ENCODE measurements at places on chromosomes 1 and 21.

- no peak for DNase-seq
Observed at GRCh38 chr1:49339043-49339442, 562.4 kb upstream of the BEND5 start.

DNA sequence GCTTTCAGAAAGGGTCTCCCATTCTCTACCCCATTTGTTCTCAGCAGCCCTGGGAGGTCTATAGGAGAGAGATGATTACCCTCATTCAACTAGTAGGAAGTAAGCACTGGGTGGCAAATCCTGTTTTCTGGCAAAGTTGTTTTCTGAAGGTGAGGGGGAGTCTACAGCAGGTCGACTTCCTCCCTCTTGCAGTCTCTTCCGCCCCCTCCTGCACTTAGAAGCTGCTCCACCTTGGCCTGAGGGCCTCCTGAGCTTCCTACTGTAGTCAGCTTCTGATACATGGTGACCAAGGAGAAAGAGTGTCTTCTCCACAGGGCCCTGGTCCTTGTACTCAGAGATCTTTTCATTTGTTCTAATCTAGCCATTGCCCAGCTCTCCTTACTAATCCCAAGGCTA is 93.1 kb downstream of the RGL1 start:
- DNase-seq, result no peak

DNA sequence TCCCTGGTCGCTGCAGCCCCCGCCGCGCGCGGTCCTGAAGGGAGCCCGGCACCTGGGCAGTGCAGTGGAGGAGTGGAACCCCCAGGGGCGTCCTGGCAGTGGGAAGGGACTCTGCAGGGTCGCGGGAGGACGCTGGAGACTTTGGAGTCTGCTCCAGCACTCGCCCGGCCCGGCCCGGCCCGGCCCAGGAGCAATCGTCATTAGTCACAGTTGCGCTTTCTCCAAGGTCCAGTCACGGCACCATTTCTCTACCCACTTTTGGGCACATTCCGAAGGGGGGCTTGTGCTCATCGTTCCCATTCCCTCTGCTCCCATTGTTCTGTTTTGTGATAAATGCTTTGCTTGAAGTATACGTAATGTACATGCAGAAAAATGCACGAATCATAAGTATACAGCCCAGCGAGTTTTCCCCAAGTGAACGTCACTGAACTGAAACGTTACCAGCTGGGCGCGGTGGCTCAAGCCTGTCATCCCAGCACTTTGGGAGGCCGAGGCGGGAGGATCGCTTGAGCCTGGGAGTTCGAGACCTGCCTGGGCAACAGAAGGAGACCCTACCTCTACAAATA is 999 bp downstream of the THAP3 start:
- no peak for DNase-seq

- DNase-seq, result no peak
Observed at GRCh38 chr1:33864460-33865389, 846 bp downstream of the HMGB4 start.

DNA sequence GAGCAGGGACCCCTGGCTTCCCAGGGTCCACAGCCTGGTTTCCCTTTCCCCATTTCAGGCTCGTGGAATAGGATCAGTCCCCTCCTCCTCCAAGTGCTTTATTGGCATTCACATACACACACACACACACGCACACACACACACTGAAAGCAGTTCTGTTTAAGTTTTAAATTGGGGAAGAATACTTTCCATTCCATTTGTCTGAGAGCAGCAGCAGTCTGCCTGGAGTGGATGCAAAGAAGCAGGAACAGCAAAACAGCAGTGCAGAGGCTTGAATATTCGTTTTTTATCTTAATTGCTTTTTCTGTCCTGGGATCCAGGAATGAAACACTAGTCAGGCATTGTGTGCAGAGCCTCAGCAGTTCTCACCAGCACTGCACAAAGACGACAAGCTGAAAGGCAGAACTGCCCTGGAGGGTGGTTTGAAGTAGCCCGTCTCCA is 7.1 kb downstream of the CYB561D1 start:
- no peak for DNase-seq

DNA sequence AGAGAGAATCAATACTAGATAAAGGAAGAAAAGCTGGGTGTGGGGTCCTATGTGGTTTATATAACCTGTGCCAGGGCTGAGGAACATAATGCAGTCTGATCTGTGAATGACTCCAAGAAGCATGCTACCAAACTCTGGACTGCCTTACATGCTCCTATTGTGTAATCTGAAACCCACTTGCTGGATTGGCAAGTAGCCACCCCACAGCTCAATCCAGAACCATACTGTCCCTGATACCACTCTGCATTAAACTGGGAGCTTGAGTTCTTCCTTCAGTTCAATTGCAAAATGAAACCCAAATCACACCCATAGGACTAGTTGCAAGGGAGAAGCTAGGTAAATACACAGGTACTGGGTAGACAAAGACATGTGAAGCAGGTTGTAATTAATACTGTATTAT is 115.4 kb upstream of the NEGR1 start:
- no peak for DNase-seq

DNA sequence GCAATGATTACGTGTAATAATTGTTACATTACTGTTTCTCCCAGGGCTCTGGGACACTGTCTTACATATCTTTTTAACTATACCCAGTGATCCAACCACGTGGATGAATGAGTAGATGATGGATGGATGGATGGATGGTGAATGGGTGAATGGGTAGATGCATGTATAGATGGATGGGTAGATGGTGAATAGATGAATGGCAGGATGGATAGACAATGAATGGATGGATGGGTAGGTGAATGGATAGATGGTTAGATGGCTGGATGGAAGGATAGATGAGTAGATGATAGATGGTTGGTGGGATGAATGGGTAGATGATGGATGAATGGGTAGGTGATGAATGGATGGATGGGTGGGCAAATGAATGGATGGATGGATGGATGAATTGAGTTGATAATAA is 135.9 kb downstream of the HUNK start:
- DNase-seq, result no peak

DNA sequence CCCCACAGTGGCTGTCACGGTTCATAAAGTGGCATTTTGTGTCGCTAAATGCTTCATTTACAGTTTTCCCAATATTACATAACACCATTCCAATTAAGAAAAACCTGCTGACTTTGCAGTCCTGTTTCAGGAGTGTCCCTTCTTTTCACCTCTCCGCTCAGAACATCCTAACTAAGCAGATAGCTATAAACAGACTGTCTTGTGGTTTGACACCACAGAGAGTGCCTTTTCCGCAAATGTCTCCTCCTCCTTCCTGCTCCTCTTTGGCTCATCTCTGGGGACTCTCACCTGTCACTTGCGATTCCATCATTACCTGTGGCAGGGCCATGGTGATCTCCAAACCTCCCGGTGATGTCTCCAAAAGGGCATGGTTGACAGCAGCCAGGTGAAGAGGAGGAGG is 119.0 kb downstream of the CNIH3 start:
- DNase-seq, result no peak

DNA sequence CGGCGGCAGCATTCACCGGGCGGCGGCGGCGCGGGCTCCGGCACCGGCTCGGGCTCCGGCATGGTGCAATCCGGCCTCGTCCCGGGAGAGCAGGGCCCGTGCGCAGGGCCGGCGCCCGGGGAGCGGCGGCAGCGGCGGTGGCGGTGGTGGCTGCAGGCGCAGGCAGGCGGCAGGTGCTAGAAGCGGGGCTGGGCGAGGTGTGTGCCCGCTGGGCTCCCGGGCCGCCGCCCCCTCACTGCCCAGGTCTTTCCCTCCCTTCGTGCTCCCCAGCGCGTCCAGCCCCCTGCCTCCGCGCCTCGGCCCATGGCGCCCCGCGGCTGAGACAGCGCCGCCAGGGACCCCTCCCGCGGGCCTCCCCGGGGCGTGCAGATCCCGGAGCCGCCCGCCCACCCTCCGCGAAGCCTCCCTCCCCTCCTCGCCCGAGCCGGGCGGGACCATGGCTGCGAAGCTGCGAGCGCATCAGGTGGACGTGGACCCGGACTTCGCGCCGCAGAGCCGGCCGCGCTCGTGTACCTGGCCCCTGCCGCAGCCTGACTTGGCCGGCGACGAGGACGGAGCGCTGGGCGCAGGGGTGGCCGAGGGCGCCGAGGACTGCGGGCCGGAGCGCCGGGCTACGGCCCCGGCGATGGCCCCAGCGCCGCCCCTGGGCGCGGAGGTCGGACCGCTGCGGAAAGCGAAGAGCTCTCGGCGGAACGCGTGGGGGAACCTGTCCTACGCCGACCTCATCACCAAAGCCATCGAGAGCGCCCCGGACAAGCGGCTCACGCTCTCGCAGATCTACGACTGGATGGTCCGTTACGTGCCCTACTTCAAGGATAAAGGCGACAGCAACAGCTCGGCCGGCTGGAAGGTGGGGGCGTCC is 492 bp downstream of the FOXO6 start:
- no peak for DNase-seq

- DNase-seq, result no peak
Observed at GRCh38 chr1:199724049-199724448, 303.5 kb upstream of the NR5A2 start.

DNA sequence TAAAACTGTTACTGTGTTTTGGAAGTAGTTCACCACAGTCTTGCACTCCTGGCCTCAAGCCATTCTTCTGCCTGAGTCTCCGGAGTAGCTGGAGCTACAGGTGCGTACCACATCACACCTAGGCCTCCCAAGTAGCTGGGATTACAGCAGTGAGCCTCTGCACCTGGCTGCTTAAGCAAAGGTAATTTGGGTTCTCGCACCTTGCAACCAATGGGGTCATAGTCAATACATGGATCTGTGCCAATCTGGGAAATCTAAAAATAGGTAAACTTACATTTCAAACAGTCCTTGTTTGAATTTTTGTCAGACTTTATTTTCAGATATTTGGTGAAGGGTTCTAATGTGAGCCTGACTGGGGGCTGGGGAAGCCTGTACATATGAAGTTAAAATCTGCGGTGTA is 466.5 kb downstream of the PCP4 start:
- no peak for DNase-seq

GRCh38 chr1:194223596-194223995 is 1037.2 kb upstream of the B3GALT2 start:
- no peak for DNase-seq

- peak; percentile 56 for DNase-seq
Observed at GRCh38 chr1:235642011-235642942, 7.3 kb downstream of the GNG4 start.

- no peak for DNase-seq
Observed at GRCh38 chr1:28064064-28064463, 24.3 kb downstream of the EYA3 start.

- DNase-seq, result no peak
Observed at GRCh38 chr1:217955723-217956122, 324.6 kb downstream of the SPATA17 start.

DNA sequence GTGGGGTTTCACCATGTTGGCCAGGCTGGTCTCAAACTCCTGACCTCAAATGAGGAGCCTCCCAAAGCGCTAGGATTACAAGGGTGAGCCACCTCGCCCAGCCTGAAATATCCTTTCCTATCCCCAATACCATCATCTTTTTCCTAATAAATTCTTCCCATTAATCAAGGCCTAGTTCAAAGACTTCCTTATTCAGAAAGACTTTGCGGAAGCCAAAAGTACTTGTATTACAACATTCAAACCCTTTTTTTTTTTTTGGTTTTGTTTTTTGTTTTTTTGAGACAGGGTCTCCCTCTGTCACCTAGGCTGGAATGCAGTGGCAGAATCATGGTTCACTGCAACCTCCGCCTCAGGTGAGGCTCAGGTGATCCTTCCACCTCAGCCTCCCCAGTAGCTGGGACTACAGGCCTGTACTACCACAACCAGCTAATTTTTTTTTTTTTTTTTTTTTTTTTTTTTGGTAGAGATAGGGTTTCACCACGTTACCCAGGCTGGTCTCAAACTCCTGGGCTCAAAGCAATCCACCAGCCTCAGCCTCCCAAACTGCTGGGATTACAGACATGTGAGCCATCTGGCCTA is 7.6 kb downstream of the SLC19A2 start:
- DNase-seq, result no peak

DNA sequence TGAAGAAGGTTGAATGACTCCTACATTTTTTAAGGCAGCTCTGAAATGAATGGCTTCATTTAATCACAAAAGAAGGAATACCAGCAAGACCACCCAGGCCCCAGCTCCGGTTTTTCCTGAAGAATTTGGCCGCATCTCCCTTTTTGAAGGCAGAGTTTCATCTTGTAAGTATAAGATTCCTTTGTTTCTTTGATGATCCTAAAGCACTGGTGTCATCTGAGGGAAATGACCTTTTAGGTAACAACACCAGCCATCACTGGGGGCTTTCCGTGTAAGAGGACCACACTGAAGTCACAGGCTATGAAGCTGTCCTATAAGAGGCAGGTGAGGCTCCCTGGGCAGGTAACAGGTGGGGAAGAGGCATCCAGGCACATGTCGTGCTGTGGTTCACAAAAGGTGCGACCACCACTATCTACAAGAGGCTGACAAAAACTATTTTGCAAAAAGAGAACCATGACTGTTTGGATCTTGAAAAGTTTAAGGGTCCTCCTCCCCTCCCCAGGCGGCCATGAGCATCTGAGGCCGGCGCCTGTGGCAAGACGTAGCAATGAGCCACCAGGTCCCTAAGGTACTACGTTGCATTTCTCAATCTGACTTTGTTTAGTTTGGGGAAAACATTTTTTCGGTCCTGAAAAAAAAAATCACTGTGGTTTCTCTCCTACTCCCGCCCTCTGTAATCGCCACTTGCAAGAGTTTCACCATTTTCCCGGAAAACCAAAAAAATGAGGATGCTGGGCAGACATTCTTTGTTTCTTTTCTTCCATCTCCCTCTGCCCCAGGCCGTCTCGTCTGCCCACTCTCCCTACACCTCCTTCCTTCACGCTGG is 46.3 kb upstream of the IRF2BP2 start:
- DNase-seq, result no peak

DNA sequence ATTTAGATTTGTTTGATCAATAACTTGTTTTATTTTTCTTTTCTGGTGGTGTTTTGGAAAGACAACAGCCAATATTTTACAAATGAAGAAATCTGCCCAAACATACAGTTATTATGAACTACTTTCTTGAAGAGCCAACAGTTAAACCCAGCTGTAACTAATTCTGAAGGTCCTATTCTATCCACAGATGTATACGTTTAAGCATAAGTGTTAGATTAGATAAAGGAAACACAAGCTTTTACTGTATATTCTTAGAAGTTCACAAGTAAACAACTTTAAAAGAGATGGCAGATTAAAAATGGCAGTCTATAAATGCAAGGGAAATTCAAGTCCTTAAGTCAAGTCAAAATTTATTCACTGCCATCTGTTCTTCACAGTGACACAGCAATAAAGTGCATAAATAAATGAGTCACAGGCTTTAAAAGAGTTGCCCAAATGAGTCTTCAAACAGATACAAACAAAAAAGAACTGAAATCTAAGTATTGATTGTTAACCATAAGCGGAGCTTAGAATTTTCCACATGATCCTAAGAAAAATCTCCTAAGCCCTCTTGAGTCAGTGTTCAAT is 49.9 kb upstream of the KCNH1 start:
- no peak for DNase-seq

DNA sequence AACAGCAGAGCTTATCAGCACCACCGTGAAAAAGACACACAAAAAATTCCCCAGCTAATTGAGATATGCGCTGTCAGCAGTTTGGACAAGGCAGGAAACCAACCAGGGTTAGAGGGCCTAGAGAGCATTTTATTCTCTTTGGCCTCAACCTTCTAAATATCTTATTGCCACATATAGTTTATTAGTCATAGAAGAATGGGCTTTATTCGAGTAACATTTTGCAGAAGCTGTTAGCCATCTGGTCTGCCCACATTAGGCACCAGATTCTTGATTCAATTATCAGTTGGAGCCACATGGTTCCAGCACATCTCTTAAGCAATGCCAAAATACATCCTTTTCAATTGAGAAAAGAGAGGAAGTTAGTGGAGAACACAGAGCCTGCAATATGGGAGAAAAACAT is 109.9 kb upstream of the CXADR start:
- no peak for DNase-seq

Measured in activated naive CD4-positive, alpha-beta T cell treated with anti-CD3 and anti-CD28 coated beads, Interleukin-2, amount 50 U/mL, for 72 hours (primary cell).